ENCODE measurements at places on chromosomes 6 and 20. TPM values are rescaled to one million over a fixed set of nuclear protein-coding genes. Genes with fewer than 3 reads are reported as not detected.

The NR2E1 gene
- total RNA-seq: not detected

The FAM83D gene
- total RNA-seq: not detected

- no peaks in the 10 kb centered on the region for H3K4me1 ChIP-seq
- no peaks in the 10 kb centered on the region for H3K36me3 ChIP-seq
- no peaks in the 10 kb centered on the region for H3K27me3 ChIP-seq
- DNase-seq: no peak
- H3K4me3 ChIP-seq: no peak overlapping the region
Measured at GRCh38 chr6:106390088-106390487, 29.6 kb downstream of the CRYBG1 start.

- no peak overlapping the region for H3K27ac ChIP-seq
- H3K27me3 ChIP-seq: no peaks in the 10 kb centered on the region
Measured at GRCh38 chr6:112180095-112180820, 74.1 kb downstream of the LAMA4 start.

DNA sequence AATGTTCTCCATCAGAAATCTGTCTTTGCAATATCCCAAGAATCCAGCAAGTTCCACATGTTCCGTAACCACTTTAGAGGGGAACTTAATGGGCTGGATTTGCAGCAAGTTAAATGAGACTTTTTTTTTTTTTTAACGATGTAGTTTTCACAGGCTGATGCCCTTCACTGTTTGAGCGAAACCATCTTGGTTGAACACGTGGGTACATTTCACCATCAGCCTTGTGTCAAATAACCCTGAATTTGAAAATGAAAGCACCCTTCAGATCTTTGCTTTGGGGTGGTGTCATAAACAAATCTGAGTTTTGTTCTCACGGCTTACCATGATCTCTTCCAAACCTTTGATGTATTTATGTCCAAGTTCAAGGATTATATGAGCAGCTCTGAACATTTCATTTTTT is 73.7 kb upstream of the EXOC2 start:
- H3K27me3 ChIP-seq: no peaks in the 10 kb centered on the region
- H3K4me3 ChIP-seq: no peak overlapping the region
- no peak overlapping the region for H3K27ac ChIP-seq
- no peak for DNase-seq
- no peaks in the 10 kb centered on the region for H3K4me1 ChIP-seq

DNA sequence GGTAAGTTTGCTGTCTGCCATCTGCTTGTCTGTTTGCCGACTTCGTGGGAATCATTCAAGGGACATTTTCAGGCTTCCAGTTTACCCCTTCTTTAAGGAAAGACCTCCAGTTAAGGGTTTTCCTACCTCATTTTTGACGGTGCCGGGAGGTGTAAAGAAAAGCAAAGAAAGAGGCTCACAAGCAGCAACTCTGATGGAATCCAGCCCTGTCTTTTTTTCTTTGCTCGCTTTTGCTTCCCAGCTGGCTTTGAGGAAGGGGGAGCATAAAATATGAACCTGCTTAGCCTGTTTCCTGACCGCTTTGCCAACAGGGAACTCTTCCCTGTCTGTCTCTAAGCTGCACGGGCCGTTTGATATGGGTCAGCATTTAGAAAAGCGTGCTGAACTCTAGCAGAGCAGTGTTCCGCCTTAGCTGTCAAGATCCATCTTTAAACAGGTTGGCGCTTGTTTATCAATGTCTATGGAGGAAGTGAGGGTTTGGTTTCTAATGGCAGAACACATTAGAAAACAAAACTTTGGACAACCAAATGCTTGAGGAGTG is 13.8 kb downstream of the SYTL3 start:
- H3K36me3 ChIP-seq: no peaks in the 10 kb centered on the region
- no peaks in the 10 kb centered on the region for H3K27me3 ChIP-seq
- H3K4me3 ChIP-seq: peak overlapping the region; percentile 10
- DNase-seq: no peak

GRCh38 chr6:165049362-165049761 is 260.0 kb downstream of the C6orf118 start:
- no peaks in the 10 kb centered on the region for H3K36me3 ChIP-seq
- no peak overlapping the region for H3K27ac ChIP-seq
- DNase-seq: no peak
- no peaks in the 10 kb centered on the region for H3K4me1 ChIP-seq

GRCh38 chr20:19565736-19566135 is 192.3 kb upstream of the RIN2 start:
- no peaks in the 10 kb centered on the region for H3K27me3 ChIP-seq
- no peaks in the 10 kb centered on the region for H3K4me1 ChIP-seq
- DNase-seq: no peak
- no peak overlapping the region for H3K4me3 ChIP-seq
- no peaks in the 10 kb centered on the region for H3K36me3 ChIP-seq

- H3K27ac ChIP-seq: no peak overlapping the region
- DNase-seq: no peak
- no peaks in the 10 kb centered on the region for H3K4me1 ChIP-seq
- no peaks in the 10 kb centered on the region for H3K27me3 ChIP-seq
- H3K36me3 ChIP-seq: no peaks in the 10 kb centered on the region
Measured at GRCh38 chr20:59046862-59047261, 4.3 kb upstream of the PRELID3B start.

DNA sequence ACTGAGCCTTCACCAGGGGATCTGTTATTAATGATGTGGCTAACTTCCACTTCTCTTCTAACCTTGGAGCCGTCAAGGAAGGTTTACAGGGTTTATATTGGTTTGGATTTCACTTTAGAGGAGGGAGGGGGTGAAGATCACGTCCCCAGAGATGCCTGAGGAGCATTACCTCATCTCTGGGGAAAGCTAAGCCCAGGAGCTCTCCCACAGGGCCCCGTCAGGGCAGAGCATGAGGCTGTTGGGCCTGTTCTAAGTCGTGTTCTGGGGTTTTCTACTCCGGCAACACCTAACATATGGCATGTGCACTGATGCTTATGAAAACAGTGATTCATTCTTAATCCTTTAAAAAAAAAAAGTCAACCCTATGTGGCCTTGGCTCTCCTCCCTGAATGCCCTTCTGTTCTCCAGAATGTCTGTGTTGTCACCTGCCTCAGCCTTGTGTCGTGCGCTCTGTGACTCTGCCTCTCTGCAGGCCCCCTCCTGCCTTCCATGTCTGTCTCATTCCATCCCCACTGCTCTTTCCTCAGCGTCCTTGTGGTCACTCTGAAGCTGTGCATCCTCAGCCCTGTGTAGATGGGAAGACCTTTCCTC is 97.4 kb upstream of the JARID2 start:
- H3K4me1 ChIP-seq: no peaks in the 10 kb centered on the region
- no peak overlapping the region for H3K4me3 ChIP-seq
- H3K36me3 ChIP-seq: no peaks in the 10 kb centered on the region
- H3K27me3 ChIP-seq: no peaks in the 10 kb centered on the region

All from uterus (tissue), 4 donors.